ENCODE measurements at places on chromosomes 6 and 20.

DNA sequence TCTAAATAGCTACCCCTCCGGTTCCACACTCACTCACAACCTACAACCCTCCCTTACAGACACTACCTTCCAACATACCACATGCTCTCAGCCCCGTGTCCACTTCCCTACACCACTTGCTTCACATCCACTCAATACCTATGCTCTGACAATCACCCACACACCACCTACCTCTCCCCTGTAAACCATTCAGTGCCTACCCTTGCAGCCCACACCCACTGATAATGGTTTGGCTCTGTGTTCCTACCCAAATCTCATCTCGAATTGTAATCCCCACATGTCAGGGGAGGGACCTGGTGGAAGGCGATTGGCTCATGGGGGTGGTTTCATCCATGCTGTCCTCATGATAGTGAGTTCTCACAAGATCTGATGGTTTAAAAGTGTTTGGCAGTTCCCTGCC lies 9.8 kb upstream of the ZNF343 start:
- no peak for DNase-seq

DNA sequence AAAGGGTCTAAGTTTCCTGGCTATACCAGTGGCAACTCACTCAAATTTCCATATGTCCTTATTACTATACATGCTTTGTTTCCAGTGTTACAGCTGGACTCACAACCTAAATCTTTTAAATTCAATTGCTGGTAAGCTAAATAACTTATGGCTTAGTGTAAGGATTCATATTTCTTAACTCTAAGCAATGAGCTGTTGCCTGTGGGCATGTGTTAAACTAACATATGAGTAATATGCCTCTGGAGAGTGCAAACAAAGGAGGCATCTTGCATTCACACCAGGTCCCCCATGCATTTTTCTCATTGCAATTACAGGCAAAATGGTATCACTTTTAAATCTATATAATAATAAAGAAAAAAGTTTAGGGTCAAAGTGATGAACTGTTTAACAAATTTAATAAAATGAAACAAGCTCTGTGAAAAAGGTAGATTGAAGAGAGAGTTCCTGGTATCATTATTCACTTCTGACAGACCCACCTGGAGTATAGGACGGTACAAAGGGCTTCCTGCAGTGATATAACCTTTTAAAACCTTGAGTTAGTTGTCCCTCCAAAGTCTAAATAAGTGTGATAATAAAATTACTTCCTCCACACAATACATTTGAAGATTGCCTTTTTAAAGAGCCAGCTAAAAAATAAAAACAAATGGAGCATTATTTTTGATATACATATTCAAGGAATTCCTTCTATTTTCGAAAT lies 57.6 kb upstream of the HMGCLL1 start:
- no peak for DNase-seq

DNA sequence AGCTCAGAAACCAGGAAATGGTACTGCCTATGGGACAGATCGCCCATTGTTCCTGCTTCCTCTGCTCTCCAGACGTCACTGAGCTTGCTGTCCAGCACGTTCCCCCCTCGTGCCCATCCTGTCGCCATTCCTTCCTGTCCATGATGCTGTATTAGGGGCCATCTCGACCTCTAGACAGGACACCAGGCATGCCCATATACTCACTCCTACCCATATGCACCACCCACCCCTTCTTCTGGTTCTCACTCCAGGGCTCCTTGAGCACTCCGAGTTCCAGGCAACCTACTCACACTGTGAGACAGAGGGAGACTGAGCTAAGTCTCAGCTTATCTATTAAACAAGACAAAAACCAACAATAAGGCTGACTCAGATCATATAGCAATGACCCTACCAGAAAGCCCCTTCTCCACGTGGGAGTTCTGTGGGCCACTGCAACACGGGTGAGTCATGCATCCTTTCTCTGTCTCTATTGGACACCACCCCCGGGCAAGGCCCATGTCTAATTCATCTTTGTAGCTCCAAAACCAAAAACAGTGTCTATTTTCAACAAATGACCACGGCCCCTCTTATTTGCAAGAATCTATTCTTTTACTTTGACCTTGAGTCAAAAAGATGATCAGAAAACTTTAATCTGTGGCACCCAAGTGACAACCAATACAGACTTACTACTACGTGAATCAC lies 65.7 kb downstream of the PSMG4 start:
- no peak for DNase-seq

DNA sequence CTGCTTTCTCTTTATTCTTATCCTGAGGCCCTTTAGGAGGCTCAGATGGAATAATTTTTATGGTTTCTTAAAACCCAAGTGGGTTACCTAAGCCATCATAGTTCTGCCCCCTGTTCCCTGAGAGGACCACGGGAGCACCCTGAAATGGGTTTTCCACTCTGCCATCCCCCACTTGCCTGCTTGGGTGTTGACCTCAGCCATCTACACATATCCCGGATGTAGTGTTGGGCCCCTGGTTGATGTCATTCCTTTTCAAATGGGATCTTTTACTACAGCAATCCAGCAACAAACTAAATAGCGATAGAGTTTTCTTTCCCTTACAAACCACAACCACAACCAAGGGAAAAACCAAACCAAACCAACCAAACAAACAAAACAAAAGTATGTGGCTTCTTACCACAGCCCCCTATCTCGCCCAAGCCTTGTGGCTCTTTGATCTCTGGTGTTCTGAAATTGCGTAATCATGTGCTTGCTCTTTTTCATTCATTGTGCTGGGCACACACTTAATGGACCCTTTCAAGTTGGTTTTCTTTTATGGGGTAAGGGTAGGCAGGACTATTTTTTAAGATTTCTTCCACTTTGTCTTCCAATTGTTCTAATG lies 154.9 kb downstream of the ESR1 start:
- no peak for DNase-seq

GRCh38 chr6:41502917-41503671 lies 43.1 kb upstream of the FOXP4 start:
- no peak for DNase-seq

- DNase-seq = no peak
Measured at GRCh38 chr6:105815661-105816555, 270.2 kb upstream of the PRDM1 start.

GRCh38 chr20:19304389-19304788 lies 91.9 kb downstream of the SLC24A3 start:
- no peak for DNase-seq

DNA sequence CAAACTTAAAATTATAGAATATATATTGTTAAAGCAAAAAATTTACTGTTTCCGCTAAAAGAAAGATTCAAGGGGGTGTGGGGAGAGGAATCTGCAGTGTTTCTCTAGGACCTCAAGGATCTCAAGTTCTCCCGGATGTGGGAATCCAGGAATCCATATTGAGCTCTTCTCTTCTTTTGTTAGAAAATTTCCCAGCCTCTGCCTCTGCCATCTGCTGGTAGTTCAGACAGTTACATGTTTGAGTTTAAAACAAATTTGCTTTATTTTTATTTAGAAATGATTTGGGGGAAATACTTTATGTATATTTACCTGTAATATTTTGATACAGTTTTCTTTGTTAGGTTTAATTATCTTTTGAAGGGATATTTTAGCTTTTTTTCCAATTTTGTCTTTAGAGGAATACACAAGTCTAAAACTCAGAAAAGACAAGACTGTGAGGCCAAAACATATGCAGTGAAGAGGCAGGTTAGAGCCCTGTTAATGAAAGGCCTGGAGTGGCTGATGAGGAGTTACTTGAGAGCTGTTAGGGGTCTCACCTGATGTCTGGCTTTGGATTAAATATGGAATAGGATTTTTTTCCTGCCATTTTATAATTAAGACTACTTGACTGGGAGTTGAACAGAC lies 268.8 kb downstream of the ARID1B start:
- no peak for DNase-seq

DNA sequence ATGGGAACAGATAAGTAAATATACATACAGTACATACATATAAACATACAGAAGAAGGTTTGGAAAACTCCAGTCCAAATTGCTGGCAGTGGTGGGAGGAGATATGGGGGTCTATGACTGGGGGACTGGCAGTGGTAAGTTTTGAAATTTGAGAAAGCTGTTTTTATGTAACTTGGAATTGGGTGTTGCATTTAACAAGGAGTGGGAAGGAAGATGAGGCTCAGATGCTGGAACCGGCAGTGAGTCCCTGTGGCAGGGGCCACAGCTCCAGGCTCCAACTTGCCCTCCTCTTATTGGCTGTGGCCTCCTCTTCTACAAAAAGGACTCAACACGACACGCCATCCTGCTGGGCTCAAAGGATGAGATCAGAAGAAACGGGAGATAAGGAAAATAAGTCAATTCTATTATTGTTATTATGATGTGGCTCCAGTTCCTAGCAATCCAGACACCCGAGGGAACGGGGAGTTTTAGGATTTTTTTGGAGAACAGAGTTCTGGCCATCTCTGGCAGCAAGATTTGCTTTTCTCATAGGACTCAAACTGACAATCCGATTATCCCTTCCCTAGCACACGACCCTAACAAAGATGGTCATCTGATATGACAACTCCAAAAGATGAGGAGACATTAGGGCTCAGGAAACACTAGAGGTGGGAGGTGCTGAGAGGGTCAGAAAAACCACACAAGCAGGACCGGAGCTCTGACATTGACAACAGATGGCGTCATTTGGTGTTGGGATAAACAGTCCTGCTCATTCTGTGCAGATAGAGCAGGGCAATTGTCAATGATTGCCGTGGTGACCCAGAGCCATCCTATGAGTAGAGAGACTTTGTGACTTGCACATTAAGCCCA lies 6.0 kb upstream of the TGM2 start:
- no peak for DNase-seq

- DNase-seq = no peak
Measured at GRCh38 chr6:16420715-16421461, 182.5 kb downstream of the GMPR start.

DNA sequence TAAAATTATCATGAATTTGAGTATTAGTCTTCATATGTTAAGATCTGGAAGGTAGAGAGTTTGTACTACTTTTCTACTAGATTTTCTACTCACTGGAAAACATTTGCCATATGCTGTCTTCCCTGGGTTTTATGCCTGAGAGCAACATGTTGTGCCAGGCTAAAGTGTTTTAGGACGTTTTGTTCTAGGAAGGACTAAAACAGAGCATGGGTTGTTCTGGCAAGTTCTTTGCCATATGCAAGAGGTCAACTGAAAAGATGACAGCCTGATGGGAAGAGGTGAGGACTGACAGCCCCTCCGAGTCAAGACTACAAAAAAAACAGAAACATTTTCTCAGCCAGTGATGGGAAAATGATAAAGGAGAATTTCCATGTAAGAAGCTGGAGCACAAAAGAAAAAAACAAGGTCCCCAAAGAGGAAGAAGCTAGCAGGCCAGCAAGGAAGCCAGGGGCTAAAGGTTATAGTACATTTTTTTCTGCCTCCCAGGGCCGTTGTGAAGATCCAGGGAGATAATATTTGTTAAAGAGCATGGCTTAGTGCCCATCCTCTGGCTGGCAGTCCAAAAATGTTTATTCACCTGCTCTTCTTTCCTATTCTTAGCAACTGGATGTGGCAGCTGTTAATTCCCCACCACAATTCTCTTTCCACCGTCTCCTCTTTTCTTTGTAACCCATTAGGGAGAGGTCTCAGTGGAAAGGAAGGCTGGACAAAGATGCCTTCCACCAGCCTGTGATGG lies 7.8 kb downstream of the SCGN start:
- DNase-seq = no peak

DNA sequence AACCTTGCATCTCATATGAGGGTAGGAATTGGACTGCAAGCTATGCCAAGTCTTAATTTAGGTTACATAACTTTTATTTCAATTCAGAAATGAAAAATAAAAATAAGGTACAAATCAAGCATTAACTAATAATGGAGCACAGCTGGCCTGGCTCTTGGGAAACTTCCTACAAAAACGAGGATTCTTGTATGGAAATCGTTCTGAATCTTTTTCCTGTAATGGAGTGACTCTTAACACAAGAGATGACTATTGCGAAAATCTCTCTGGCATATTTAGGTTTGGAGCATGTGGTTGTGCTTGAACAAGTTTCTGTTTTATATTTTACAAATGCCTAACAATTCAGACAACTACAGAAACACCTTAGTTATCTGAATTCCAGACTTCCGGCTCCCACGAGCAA lies 34.0 kb upstream of the PI16 start:
- DNase-seq = no peak

Data from stimulated activated CD8-positive, alpha-beta memory T cell treated with anti-CD3 and anti-CD28 coated beads, Interleukin-4, amount 100 ng/mL, for 24 hours (primary cell).